ENCODE measurements at places on chromosomes 6 and 20.

- no peak for DNase-seq
These were observed 7.0 kb upstream of the COX7A2 start for GRCh38 chr6:75250552-75250951.

DNA sequence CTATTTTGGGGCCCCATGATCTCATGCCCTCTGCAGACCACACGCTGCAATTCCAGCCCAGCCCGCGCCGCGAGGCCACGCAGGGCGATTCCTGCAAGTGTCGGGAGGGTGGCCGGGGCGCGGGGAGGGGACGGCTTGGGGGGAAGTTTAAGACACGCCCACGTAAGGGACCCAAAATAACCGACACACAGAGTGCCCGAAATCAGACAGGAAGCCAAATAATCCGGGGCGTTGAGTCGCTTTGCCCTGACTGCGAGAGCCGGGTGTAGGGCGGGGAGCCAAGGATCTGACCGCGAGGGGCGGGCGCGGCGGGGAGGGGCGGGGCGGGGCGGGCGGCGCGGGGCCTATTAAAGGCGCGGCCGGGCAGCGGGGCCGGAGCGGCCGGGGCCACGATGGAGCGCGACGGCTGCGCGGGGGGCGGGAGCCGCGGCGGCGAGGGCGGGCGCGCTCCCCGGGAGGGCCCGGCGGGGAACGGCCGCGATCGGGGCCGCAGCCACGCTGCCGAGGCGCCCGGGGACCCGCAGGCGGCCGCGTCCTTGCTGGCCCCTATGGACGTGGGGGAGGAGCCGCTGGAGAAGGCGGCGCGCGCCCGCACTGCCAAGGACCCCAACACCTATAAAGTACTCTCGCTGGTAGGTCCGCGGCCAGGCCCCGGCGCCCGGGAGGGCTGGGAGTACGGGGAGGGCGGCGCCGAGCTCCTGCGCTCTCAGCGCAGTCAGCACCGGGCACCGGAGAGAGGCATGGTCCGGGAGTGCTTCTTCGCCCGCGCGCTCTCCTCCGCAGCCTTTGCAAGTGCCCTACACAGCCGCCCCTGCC lies at the start of gene ENPP1:
TSS of gene ENPP1 (plus strand) at position 377 of the 816 bp plus-strand sequence. CDS start at position 393, 16 bp downstream.
- peak; percentile 12 for DNase-seq

- no peak for DNase-seq
These were observed 19.0 kb upstream of the EXOC2 start for GRCh38 chr6:711925-712324.

GRCh38 chr6:133309579-133309978 lies 68.4 kb downstream of the EYA4 start:
- DNase-seq, result no peak

- DNase-seq, result no peak
These were observed 32.1 kb downstream of the SF3B5 start for GRCh38 chr6:144063246-144063743.
